ENCODE measurements at places on chromosomes 4 and X.
A peak's percentile ranks its signal among the peaks of the same experiment; 100 is the strongest.

- DNase-seq, result no peak
Measured at GRCh38 chr4:15882675-15883086, 55.9 kb downstream of the FGFBP1 start.

DNA sequence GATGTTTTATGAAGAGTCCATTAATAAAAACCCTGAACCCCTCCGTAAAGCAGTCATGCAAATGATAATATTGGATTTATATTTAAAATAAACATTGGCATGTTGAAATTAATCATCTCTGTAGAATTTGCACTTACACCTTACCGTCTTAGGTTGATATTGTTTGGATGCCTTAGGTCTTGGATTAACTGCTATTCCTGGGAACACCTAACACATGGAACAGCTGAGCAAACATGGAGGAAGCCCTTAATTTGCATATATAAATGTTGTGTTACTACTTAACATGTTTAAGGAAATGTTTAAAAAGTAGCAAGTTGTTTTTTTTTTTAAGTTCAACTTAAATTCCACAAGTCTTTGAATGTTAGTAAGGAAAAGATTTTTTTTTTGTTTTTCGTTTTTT is 62.5 kb downstream of the NSD2 start:
- DNase-seq, result no peak

DNA sequence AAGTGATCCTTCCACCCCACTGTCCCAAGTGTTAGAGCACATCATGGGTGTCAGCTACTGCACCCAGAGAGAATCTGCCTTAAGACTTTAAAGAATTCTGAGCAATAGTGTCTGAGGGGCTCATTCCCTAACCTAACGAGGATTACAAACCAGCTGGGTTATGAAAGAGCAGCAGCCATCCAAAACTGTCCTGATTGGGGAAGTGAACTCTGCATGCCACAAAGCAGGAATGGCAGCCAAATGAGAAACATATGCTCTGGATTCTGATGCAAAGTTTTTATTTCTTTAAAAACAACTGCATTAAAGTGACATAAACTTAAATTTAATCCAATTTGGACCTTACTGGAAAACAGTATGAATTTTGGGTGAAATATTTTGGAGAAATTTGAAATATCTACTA is 103.2 kb downstream of the ANXA3 start:
- no peak for DNase-seq

DNA sequence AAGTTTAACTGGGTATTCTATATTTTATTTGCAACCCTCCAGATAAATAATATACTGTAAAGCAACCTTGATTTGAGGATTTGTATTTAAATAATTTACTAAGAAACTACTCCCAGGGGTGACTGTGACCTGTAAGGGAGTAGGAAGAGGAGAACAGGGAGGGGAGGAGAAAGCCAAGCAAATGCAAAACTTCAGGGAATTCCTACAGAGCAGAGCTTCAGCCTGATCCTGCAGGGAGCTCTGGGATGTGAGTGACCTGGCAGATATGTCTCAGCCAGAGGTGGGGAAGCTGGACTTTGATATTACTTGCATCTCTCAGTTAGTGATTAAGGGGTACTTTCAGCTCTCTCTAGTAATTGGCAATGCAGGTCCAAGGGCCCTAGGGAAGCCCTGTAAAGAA is 302.0 kb downstream of the FRMPD4 start:
- DNase-seq, result no peak

DNA sequence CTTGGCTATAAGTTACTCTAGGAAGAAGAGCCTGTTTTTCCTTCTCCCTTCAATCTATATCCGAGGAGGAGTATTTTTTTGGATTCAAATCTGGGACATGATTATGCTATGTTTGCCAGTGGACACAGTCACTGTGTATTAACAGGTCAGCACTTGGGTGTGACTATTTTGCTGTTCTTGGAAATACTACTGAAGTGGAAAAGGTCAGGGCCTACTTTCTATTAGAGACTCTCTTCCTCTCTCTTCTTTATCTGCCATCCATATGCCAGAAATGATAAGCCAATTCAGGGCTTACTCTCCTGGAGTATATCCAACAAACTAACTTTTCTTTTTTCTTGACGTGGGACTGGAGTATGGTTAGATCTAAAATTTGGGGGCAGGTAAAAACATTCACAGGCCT is 40.5 kb downstream of the MID1IP1 start:
- no peak for DNase-seq

DNA sequence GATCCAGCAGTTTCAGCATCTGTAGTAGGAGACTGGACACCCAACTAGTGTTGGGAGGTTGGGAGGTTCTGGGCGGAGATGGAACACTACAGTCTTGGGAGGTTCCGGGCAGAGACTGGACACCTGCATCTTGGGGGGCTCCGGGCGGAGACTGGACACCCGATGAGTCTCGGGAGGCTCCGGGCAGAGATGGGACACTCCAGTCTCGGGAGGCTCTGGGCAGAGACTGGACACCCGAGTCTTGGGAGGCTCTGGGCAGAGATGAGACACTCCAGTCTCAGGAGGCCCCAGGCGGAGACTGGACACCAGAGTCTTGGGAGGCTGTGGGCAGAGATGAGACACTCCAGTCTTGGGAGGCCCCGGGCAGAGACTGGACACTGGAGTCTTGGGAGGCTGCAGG is 29.5 kb upstream of the LANCL3 start:
- no peak for DNase-seq

DNA sequence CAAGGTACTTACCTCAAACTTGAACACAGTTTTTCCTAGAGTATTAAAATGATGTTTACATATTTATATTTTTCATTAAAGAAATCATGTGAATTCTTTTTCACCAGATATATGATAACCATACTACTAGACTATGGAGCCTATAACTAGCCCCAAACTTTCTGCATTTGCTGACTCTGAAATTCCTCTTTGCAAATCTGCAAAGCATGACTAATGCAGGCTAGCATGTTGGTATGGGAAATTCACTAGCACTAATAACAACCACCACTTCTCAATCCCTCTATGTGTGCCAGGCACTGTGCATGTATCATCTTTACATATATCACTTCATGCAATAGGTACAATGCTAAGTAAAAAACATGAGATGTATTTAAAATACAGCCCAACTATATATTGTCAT is 51.1 kb downstream of the SLC10A7 start:
- no peak for DNase-seq

DNA sequence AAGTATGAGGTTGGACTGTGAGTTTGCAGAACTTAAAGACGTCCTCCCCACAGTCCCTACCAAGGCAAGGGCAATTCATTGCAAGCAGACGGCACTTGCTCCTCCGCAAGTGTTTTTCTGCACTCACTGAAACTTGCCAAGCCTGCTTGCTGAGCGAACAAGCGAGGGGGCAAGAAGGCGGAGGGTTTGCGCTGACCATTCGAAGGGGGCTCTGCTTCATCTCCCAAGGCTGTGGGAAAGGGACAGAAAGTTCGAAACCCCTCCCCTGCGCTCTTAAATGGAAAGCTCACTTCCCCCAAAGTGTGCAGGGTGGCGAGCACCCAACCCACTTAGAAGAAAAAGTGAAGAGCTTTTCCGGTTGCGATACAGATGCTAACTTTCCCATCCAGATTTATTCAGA is 1.4 kb downstream of the MID1 start:
- DNase-seq, result no peak

DNA sequence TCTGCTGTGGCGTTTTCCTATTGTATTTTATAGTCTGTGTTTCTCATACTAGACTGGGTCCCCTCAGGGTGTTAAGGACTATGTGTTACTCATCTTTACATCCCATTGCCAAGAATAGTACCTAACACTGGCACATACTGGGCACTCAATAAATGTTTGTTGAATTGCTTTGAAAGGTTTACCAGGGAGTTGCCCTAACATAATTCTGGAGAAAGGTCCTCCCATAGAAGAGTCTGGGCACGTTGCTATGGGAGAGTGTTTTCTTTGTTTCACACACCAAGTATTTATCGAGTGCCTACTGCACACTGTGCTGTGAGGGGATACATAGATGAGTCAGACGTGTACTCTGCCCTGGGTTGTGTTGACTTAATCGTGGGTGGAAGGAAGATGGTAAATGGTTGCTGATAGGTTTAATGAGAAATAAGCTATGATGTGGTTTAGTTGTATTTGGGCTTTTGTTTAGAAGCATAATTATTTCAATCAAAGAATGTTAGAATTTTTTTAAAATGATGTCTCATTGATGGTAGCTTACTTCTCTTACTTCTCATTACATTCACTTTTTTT is 42.9 kb downstream of the AFF1 start:
- DNase-seq, result no peak

DNA sequence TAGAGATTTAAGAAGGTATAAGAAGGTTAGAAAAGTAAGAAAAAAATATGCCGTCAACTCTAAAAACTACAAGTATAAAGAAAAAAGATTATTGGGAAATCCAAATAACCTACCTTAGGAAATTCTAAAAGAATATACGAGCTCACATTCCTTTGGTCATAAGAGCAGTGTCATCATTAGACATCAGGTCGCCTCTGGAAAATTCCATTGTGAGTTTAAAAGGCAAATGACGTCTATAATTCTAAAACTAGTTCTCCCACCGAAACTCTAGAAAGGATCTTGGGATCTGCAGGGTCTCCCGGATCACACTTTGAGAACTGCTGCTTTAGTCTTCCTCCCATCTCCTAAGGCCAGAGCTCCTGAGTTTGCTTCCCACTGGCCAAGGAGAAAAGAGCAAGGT is 518 bp upstream of the SAT1 start:
- peak; percentile 0 for DNase-seq

Measured in SW 1271 (cell line).